Activated T-cell treated with anti-CD3 and anti-CD28 coated beads, Interleukin-2, amount 50 U/mL, for 4 hours (primary cell): ENCODE measurements at places on chromosomes 7 and 10.

GRCh38 chr10:115525141-115525540 lies 432.0 kb downstream of the ATRNL1 start:
- no peak for DNase-seq

DNA sequence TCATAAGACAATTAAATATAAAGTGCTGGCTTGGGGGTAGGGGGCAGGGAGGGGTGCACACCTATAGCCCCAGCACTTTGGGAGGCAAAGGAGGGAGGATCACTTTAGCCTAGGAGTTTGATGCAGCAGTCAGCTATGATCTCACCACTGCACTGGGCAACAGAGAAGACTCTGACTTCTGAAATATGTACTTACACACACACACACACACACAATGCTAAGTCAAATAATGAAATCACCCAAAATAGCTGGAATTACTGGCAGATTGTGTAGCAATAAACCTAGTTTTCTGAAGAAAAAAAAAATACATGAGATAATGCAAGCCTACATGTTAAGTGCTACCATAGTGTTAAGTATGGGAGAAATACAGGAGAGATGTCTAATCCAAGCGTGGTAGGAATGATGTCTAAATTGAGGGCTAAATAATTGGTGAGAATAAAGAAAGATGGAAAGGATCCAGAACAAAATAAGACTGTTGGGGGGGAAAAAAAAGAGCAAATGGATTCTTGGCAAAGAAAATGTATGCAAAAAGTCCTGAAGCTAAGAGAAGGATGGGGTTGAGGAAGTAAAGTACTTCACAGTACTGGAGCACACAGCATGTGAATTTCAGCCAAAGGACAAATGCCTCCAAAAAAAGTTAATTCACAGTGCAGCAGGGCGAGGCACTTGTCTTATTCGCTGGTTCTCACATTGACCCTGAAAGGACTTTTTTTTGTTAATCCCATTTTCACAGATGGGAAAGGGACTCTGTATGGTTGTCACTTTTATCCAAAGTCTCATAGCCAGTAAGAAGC lies 73.9 kb downstream of the IGF2BP3 start:
- DNase-seq, result no peak

DNA sequence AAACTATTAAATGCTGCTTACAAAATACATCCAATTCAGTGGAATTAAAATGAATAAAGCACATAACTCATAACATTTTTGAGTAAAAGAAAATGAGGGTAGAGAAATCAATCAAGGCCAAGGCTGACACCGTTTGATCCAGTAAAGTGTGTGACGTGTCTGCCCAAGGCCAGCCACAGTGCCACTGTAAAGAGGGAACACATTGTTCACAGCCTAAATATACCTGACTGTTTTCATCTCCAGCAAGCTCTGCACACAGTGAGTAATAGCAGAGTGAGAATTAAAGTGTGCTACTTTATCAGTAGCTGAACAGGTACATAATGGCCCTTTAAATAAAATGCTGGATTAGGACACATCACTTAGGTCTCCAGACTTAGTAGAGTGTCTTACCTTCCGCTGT lies 130.8 kb upstream of the DPP6 start:
- no peak for DNase-seq

DNA sequence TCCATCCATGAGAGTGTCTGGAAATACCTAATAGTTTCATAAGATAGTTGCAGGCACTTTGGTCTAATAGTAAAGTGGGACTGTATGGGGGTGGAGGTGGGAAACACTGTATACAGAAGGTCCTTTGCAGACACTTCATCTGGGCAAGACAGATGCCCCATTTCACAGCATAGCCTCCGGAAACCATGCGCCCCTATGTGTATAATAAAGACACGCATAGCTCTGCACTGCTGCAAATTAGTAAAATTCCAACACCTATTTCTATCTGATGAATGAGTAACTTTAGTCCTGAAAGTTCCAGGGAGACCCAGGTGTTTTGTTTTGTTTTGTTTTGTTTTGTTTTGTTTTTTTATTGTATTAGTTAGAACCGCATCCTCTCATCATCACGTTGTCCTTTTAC lies 187.1 kb downstream of the CREB5 start:
- DNase-seq, result no peak

GRCh38 chr10:127875916-127876315 lies 16.8 kb downstream of the CLRN3 start:
- no peak for DNase-seq
